ENCODE measurements at places on chromosomes 3 and 15. TPM values are rescaled to one million over a fixed set of nuclear protein-coding genes. Genes with fewer than 3 reads are reported as not detected.

Gene TRPM1
- total RNA-seq, result not detected

Gene SMAD6
- 167 TPM for total RNA-seq

Gene TBC1D5
- 74.6 TPM for total RNA-seq

Gene NME9
- total RNA-seq, result not detected

Gene GAP43
- not detected for total RNA-seq

Gene PLSCR2
- total RNA-seq, result not detected

Gene CFAP20DC
- total RNA-seq, result not detected

Gene CILP
- total RNA-seq, result 1.1 TPM

DNA sequence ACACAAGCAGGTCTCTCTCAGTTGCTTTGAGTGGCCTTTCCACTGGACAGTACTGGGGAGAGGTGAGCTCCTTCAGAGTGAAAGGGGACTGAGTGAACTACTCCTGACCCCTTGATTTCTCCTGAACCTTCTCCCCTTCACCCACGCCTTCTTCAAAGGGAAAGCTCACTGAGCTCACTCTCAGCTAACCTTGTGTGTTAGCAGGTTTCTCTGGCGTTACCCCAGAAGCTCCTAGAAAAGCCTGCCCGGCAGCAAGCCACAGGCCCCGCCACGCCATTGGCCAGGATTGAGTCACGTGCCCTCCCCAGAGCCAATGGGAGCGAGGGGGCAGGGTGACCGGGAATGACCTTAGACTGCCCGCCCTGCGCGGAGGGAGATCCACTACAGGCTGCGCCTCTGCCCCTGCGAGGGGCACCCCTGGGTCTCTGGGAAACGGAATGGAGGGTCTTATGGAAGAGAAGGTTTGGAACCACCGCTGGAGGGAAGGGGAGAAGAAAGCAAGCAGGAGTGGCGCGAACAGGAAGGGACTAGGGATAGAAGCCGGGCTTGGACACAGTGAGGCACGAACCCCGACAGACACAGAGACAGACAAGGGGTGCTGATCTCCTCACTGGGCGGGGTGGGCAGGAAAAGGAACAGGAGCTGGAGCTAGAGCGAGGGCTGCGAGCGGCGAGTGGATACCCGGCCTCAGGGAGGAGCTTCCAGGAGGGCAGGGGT is 17.4 kb upstream of the CLK3 start:
- peak; percentile 96 for DNase-seq

DNA sequence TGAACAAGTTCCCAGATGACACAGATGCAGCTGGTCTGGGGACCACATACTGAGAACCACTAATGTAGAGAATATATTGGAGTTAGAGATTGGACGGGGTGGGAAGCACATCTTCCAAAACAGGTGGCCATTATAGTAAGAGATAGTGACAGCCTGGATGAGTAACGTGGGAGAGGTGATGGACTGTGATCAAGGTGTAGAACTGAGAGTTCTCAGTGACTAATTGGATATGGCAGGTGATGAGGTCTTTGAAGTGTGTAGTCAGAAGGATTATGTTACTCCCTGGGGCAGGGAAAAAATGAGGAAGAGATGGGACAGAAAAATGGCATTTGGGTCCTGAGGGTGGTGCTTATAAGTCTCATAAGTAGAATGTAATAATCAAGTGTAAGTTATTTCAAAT is 66.6 kb downstream of the KCNMB2 start:
- no peak for DNase-seq

DNA sequence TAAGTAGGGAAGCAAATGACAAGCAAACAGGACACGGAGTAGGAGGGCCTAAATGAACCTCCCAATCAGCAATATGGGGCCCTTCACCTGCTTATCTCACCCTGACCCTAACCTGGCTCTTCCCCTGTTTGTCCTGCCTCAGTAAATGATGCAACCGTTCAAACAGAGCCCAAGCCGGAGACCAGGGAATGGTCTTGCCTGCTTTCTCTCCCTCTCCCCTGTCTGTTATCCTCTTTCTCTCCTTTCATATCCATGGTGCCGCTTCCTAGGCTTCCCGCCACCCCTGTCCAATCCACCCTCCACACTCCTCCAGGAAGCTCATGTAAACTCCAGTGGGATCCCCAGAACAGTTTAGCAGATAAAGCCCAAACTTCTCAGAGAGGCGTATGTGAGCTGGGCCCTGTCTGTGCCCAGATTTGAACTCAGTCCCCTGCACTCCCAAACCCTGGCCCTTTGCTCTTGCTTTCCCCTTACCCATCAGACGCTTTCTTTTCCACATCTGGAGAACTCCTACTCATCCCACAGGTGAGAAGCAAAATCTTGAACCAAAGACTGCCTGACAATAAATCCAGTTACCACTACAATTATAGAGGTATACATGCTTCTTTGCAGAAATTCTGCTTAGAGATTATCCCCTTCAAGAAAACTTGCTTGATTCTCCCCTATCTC is 45.7 kb upstream of the STT3B start:
- no peak for DNase-seq

GRCh38 chr3:111662907-111663306 is 67.8 kb upstream of the ZBED2 start:
- no peak for DNase-seq

- DNase-seq, result no peak
These were observed 213.7 kb upstream of the P2RY1 start for GRCh38 chr3:152621006-152621868.

DNA sequence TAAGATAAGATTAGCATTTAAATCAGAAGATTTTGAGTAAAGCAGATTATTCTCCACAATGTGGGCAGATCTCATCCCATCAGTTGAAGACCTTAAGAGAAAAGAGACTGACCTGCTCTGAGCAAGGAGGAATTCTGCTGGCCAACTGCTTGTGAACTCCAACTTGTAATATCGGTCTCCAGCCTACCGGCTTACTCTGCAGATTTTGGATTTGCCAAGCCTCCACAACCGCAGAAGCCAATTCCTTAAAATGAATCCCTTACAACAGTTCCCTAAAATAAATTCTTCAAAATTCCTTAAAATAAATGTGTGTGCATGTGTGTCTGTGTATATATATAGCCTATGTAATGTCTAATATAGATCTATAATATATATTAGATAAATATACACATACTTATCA is 107.4 kb upstream of the KLF13 start:
- DNase-seq, result no peak

DNA sequence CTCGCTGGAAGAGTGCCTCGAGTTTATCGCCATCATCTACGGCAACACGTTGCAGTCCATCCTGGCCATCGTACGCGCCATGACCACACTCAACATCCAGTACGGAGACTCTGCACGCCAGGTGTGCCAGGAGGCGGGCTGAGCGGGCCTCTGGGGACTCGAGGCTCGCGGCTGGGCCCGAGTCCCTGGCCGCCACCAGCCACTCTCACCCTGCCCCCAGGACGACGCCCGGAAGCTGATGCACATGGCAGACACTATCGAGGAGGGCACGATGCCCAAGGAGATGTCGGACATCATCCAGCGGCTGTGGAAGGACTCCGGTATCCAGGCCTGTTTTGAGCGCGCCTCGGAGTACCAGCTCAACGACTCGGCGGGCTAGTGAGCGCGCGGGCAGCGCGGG is 1.9 kb downstream of the GNAT1 start:
- DNase-seq, result no peak

DNA sequence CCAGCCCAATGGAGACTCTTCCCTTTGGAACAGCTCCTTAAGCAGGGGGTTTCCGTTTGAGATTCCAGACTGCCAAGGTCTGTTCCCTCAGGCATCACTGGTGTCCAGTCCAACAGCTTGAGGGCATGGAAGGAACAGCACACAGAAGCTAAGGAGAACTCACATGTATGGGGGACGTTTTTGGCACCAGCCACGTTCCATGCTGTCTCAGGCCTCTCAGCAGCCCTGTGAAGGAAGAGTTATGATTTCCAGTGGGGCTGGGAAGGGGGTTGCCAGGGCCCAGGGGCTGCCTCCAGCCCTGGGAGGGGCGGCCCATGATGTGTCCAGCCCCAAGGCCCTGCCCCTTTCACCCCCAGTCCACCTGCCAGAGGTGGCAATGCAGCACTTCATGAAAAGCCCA is 7.5 kb upstream of the RHO start:
- no peak for DNase-seq

DNA sequence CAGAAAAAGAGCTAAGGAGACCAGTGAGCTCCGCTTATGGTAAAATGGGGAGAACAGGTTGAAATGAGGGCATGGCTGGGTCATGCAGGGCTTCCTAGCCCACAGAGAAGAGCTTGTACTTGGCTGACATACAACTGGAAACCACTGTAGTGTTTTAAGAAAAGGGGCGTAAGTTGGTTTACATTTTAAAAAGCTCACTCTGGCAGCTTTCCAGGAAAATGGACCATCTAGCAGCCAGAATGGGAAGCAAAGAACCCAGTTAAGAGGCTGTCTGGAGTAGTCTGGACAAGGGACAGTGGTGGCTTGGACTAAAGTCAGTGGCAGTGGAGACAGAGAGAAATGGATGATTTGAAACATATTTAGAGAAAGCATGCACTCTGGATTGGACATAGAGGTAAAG is 1.9 kb downstream of the MORC1 start:
- no peak for DNase-seq

- no peak for DNase-seq
These were observed 585.3 kb downstream of the GOLGA6L6 start for GRCh38 chr15:19956124-19956796.

GRCh38 chr15:81013396-81013929 is 12.7 kb downstream of the TLNRD1 start:
- no peak for DNase-seq

- no peak for DNase-seq
These were observed 205.5 kb downstream of the STAG1 start for GRCh38 chr3:136546720-136547119.

DNA sequence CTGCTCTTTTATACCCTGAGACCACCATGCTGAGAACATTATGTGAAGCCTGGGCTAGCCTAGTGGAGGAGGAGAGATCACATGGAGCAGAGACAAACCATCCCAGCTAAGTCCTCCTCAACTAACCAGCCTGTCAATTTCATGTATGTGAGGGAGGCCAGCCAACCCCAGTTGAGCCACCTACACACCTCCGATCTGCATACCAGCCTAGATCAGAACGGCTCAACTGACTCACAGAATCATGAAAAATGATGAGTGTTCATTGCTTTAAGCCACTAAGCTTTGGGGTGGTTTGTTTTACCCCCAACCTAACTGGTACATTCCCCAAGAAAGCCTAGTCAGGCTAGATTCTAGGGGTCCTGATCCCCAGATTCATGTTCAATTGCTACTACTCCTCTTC is 19.4 kb upstream of the CA12 start:
- DNase-seq, result no peak

DNA sequence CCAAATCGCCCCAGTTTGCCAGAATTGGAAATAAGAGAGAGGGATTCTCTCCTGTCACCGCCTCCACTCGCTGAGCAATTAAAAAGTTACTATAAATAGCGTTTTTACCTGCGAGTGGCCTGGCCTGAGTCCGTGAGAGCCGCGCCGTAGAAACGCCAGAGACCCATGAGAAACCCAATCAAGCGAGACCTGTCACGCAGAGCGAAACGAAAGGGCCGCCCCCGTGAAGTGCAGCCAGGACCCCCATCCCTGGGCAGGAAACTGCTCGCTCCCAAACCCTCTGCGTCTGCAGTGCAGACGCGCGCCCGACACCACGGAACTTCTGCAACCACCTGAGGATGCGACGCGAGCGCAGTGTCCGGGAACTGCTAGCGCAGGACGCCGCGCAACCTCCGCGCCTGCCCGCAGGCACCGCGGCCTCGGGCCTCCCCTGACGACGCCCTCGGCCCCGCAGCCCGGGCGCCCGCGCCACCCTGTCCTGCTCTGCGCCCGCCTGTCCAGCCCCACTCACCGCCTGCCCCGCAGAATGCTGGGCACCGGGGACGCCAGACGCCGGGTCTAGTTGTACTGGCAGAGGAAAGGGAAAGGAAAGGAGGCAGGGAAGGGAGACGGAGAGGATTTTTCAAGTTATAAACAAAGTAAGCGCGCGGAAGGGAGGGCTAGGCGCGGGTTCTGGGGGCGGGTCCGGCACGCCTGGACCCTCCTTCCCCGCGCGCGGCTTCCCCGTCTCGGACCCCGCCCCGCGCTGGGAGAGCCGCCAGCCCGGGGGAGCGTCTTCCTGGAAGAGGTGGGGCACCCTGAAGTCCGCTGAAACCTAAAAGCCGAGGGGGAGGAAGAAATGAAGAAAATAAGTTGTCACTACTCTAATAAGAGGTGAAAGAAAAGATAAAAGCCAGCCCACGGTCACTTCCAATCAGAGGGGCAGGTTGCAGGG is at the start of gene PLSCR4:
Gene PLSCR4, minus strand, starts transcription at position 657 of the 934 bp plus-strand sequence. CDS start 29,034 bp downstream, outside the sequence.
- peak; percentile 86 for DNase-seq

DNA sequence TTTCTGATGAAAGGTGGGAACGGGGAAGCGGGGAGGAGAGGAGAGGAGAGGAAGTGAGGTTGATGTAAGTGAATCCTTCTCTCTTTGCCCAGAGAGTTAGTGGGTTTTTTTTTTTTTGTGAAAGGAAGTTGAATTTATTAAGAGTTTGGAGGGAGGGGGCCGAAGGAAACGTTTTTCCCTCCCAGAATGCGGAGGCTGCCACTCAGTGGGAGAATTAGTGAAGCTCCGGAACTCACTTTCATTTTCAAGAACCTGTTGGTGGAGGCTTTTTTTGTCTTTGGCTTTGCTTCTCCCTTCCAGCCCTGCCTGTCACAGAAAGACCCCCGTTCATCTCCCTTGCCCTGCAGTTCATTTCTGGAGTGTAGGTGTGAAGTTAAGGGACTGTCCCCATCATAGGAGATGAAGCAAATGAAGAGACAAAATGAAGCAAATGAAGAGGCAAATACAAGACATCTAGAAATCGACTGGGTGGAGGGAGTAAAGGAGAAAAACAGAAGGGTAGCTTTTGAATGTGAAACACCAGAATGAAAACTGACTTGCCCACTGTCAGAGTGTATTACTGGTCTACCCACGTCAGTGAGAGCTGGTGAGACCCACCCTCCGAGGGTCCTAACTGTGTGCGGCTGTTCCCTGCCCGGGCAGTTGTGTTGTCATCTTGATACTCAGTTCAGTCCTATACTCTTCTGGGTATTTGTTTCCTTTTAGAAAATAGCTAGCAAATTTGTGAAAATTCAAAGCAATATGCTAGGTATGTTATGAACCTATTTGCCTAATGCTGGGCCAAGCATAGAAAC is 91.5 kb downstream of the ITPR1 start:
- no peak for DNase-seq

- DNase-seq, result peak; percentile 87
These were observed 12.8 kb downstream of the MAN2A2 start for GRCh38 chr15:90915808-90916440.

GRCh38 chr3:98532709-98533571 is 1.2 kb downstream of the GPR15 start:
- no peak for DNase-seq
